ENCODE measurements at places on chromosomes 7 and 10.

DNA sequence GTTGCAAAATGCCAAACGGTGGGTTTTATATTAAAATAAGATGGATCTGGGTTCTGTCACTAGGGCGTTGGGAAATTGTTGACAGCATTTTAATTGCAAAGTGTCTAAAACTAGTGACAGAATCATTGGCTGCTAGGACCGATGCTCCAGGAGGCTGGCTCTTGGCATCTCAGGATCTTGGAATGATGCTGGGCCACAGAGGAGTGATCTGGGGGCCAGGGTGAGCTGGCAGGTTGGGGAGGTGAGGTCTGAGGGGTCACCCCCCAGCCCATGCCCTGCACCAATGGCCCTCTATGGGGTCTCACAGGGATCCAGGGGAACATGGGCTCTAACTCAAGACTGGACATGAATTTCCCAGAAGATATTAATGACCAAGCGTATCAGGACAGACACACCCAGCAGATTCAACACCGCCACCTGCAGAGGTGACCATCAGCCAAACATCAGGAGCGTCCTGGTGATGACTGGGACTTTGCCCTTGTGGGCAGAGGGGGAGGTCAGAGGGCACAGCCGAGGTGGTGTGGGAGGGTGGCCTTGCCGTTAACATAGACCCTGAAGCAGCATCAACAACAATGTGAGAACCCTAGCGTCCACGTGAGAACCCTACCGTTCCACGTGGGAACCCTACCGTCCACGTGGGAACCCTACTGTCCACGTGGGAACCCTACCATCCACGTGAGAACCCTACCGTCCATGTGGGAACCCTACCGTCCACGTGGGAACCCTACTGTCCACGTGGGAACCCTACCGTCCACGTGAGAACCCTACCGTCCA, 89.0 kb upstream of the PPP2R2D start:
- DNase-seq, result no peak

DNA sequence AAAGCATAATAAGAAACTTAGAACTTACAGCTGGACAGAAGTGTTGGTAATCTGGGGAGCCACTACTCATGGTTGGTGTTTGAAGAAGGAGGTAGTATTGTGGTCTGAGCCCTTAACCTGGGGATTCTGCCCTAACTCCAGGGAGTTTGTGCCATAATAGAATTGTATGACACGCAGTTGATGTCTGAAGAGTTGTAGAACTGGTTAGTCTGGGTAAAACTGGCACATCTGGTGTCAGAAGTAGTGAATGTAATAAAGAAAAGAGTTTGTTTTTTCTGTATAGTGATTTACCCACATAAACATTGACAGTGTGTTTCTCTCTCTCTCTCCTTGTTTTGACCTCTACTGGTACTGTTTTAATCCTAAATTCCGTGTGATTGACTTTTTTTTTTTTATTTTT, 448.1 kb upstream of the SEMA3D start:
- no peak for DNase-seq

DNA sequence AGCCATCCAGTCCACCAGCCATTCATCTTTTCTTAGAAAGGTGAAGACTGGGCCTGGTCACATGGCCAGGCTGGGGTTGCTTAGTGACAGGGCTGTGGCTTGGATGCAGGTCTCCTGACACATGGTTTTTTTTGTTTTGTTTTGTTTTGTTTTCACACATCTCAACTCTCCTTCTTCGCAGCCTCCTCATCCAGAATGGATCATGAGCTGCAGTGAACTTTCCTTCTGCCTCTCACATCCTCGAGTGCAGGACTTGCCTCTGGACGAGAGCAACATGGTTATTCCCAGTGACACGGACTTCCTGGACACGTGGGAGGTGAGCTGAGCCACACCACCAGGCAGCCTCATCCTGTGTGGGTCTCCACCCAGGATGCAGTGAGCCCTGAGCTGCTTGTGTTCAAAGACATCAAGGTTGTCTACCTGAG, 9.5 kb downstream of the AKR1E2 start:
- no peak for DNase-seq

- no peak for DNase-seq
Observed at GRCh38 chr7:107503687-107504086, 33.8 kb downstream of the GPR22 start.

GRCh38 chr7:27235387-27236311, 7.0 kb upstream of the EVX1 start:
- DNase-seq, result no peak

- DNase-seq, result no peak
Observed at GRCh38 chr10:3868271-3868664, 83.3 kb upstream of the KLF6 start.

DNA sequence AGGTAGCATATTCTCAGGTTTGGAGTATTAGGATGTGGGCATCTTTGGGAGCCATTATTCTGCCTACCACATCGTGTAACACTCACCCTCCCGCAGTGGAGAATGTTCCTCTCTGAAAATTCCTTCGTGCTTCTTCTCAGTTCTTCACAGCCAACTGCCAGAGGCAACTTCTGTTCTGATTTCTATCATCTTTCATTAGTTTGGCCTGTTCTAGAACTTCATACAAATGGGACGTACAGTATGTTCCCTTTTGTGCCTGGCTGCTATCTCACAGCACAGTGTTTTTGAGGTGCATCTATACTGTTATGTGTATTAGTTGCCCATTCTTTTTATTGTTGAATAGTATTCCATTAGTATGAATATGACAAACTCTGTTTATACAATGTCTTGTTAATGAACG, 8.9 kb upstream of the SLC26A3 start:
- no peak for DNase-seq

DNA sequence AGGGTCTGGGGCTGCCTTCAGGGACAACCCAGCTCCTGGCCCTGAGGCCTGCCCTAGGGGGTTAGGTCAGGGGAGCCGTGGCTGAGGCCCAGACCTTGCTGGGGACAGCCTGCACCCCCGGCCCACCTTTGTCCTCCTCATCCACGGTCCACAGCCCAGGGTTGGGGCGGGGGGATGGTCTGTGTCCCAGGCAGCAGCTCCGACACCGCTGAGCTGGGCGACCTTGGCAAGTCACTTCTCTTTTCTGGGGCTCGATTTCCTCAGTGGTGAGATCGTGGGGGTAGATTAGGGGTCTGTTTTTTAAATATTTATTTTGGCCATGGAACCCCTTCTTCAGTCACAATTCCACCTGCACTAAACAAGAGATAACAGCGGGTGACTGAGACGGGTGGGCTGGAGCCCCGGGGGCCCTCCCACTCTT, 30.9 kb downstream of the DNAJB12 start:
- no peak for DNase-seq

DNA sequence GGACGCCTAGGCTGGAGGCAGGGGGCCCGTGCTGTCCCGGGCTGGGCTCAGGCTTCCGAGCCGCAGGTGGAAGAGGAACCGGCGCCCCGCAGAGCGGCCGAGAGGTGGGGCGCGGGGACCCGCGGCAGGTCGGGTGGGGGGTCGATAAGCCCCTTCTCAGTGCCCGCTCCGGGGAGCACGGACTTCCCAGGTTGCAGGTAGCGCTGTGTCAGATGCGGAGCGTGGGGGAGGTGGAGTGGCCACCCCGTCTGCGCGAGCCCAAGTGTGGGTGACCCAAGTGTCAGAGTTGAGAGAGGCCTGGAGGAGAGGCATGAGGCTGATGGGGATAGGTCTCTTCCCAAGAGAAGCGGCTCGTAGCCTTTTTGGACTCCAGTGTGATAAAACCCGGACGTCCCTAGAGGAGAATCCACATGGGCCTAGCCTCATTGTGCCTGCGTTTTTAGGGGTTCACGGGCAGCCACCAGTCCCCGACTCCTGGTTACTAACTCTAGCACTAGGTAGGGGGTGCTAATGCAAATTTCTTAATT, 580 bp downstream of the EEPD1 start:
- DNase-seq, result no peak

- DNase-seq, result no peak
Observed at GRCh38 chr10:88395677-88396076, 187.4 kb downstream of the RNLS start.

DNA sequence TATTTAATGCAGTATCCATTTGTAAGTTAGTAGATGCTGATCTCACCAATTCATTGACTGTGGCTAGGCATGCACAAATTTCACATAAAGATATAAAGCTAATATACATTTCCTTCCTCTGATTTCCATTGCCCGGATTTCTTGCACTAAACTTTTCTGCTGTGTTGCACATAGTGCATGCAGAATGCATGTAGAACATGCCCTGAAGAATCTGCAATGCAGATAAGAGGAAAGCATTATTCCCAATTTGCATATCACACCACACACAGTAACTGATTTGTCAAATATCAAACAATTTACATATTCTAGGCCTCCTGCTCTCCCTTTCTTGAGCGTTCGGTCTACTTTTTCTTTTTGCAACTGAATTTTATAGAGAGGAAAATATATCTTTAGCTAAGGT, 124.2 kb downstream of the LRRTM3 start:
- DNase-seq, result no peak
